Fibroblast of villous mesenchyme (primary cell): ENCODE measurements at places on chromosomes 12 and 14.

- no peak for DNase-seq
These were observed 34.6 kb downstream of the TBC1D30 start for GRCh38 chr12:64858882-64859605.

DNA sequence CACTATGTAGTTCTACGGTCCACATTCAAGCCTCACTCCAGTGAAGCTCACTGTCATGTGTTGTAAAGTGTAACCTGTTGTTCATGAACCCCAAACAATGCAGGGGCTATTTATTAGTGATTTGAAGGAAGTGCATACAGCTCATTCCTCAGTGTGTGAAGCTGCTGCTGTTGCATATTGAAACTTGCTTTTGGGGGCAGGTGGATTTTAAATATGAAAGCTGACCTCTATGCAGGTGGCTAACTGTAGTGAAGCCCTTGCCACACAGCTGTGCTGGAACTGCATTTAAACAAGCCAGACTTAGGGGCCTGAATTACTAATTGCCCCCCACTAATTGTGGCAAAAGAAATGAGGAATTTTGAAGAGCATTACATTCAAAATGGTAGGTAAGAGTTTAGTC is 226.3 kb downstream of the ATP23 start:
- no peak for DNase-seq

- DNase-seq: no peak
These were observed 1.4 kb downstream of the LIN7A start for GRCh38 chr12:80936353-80936641.

- peak; percentile 31 for DNase-seq
These were observed 2.0 kb downstream of the ANO6 start for GRCh38 chr12:45217846-45218245.

- DNase-seq: no peak
These were observed 89.2 kb downstream of the PRMT8 start for GRCh38 chr12:3580094-3580749.

DNA sequence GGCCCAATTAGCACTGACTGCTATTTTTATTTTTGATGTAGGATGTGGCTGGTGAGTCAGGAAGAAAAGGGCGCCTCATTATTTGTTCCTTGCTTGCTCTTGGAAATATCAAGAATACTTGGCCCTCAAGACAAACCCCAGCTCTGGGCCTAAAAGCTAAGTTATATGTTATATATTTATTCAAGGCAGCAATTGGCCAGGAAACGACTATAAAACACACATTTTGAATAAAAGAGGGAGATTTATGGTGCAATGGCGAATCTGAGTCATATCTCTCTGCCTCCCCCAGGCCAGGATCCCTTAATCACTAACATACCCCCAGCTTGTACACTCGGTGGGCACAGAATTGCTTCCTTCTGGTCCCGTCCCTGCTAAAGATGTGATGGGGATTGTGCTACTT is 63.3 kb downstream of the TBX5 start:
- DNase-seq: no peak

- no peak for DNase-seq
These were observed 276.5 kb downstream of the KCNH5 start for GRCh38 chr14:62768753-62769152.

GRCh38 chr12:8958066-8958465 is 8.6 kb upstream of the M6PR start:
- no peak for DNase-seq

GRCh38 chr14:48710133-48710532 is 876.0 kb downstream of the RPS29 start:
- no peak for DNase-seq
